Stimulated activated CD8-positive, alpha-beta memory T cell treated with anti-CD3 and anti-CD28 coated beads, Interleukin-12 subunit alpha, Interleukin-12 subunit beta, amount 100 ng/mL, for 1 hour (primary cell): ENCODE measurements at places on chromosomes 2 and 18.

DNA sequence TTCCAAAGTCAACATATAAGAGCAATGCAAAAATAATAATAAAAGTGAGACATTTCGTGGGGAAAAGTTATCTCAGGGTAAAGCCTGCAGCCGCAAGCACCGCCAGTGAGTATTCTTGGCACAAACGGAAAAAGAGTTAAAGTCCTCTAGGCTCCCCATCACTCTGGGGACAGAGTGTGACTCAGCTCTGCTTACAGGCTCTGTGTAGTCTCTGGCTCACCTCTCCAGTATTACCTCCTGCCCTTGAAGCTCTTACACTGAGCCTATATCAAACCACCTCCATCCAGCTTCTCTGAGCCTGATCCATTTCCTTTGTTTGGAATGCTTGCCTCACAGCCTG, 55.5 kb downstream of the MTHFD2 start:
- DNase-seq = no peak

DNA sequence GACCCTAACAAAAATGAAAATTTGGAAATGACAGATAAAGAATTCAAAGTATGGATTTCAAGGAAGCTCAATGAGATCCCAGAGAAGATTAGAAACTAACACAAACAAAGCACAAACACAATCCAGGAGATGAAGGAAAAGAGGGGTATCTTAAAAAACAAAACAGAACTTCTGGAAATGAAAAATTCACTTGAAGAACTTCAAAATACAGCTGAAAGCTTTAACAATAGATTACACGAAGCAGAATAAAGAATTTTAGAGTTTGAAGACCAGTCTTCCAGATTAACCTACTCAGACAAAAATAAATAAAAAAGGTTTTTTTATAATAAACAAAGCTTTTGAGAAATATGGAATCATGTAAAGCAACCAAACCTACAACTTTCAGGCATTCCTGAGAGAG, 671.8 kb upstream of the SLC39A10 start:
- DNase-seq = no peak

DNA sequence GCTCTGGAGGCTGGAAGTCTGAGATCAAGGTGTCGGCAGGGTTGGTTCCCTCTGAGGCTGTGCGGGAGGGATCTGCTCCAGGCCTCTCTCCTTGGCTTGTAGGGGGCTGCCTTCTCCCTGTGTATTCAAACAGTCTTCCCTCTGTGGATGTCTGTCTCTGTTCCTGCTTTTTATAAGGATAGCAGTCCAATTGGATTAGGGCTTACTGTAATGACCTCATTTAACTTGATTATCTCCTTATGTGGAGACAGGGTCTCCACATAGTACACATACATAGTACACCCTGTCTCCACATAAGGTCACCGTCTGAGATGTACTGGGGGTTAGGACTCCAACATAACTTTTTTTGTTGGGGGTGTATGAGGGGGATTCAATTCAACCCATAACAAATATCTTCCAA, 30.5 kb downstream of the TCF7L1 start:
- DNase-seq = no peak

- no peak for DNase-seq
These were observed 165.8 kb downstream of the TNS1 start for GRCh38 chr2:217836901-217837491.

- no peak for DNase-seq
These were observed 35.0 kb downstream of the ALPK2 start for GRCh38 chr18:58593938-58594337.

DNA sequence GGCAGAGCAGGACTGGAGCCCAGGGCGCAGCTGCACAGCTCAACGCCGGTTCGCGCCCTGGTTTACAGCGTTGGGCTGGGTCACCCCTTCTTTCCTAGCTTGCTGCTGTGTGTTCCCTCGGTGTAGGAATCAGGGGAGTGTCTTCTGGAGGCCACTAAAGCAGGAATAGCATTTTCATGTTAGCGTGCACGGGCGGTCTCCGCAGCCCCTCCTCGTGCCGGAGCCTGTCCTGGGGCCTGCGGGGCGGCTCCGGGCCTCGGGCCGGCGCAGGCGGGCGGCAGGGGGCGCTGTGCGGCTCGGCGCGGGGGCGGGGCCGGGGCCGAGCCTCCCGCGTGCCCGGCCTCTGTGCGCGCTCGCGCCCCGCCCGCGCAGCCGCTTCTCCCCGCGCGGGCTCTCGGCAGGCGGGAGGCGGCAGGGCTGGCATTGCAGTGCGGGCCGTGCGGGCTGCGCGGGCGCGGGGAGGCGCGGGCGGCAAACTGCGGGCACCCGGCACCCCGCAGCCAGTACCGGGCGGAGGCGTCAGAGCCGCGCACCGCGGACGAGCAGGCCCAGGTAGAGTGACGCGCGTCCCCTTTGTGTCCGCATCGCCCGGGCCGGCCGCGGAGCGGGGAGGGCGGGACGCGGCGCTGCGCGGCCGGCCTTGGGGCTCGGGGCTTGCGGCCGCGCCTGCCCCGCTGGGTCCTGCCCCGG, at the start of gene RNF144A:
TSS of gene RNF144A (plus strand) at position 342 of the 690 bp plus-strand sequence. CDS start 79,515 bp downstream, outside the sequence.
- peak; percentile 50 for DNase-seq

DNA sequence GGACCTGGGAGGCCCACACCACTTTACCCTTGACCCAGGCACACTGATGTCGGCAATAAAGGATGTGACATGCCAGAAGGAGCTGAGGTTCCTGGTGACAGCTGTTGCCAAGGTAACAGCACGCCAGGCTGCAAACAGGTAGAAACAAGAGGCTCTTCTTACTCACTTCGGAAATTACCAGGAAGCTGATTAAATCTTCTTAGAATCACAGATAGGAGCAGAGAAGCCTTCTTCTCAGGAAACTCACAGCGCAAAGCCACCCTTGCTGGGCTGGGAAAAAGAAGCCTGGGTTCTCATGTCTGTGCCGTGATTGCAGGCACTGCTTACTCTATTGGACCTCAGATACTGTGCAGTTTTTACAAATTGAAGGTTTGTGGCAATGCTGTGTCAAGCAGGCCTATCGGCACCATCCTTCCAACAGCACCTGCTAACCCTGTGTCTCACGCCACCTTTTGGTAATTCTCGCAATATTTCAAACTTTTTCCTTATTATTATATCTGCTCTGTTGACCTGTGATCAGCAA, 61.0 kb upstream of the TAF1B start:
- DNase-seq = peak; percentile 55

DNA sequence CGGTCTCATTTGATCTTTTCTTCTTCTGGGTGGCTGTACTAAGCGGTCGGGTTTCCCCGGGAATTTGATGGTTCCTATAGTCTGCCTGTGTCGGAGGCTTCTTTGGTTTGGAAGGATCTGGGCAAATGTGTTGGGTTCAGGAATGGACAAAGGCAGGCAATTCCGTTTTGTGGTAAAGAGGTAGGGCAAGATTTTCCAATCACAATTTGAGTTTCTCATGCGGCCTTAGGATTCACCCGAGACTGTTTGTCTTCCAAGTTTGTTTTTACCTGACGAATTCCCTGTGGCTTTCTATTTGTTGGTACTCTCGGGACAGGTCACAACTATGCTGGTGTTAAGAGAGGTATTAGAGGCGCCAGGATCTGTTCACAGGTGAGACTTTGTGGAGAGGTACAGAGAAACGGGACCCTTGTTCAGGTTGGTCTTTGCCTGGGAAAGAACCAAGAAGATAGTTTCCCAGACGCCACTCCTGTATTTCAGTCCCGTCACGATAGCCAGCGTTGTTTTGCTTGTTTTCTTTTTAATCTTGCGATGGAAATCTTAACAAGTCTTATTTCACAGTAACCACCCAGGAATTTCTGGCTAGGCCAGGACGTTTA, 3.0 kb downstream of the SP5 start:
- DNase-seq = no peak

DNA sequence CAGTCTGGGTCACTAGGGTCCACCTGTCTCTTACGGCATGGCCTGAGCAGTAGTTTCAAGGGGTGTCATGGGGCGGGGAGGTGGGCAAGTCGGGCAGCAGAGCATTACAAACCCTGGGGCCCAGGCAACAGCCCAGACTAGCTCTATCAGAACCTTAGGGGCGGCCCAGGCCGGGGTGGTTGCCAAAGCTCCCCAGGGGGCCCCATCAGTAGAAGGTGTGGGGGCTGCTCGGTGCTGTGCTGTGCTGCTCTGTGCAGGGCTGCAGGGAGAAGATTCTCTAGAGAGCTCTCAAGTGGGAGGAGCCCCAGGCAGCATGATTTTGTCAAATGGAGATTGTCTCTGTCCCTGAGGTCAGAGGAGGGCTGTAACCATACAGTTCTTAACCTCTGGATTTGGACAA, 36.4 kb upstream of the SLC14A1 start:
- no peak for DNase-seq

DNA sequence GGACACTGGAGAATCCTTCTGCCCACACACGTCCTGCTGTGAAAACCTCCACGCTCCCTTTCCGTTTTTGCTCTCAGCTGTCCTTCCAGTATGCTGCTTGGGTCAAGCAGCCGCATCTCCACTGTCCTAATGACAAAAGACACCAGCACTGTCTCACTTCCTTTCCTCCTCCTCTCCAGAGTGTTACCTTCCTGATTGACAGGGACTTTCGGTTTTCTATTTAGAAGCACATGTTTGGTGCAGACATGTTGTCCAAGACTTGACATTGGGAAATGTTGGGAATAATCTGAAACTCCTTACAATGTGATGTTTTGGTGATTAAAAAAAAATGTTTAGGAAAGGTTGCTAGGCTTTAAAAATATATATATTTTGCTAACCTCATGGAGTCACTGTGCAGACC, 226.6 kb downstream of the FAM210A start:
- no peak for DNase-seq

DNA sequence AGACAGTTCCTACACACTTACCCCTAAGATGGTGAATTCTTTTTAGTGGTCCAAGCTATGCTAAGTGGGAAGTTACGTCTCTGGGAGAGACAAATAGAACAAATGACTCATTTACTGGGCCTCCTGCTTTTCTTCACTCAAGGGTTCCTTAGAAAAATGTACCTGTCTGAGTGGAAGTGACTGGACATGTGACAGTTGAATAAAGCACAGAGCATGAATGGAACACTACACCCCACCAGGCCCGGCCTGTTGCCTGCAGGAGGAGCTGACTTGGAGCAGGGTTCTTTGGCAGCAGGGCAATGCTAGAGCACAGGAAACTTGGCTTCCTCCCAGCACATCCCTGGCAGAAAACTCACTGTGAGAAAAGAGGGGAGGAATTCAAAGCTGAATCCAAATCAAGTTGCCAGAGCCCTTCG, 451.0 kb upstream of the SETBP1 start:
- DNase-seq = no peak

DNA sequence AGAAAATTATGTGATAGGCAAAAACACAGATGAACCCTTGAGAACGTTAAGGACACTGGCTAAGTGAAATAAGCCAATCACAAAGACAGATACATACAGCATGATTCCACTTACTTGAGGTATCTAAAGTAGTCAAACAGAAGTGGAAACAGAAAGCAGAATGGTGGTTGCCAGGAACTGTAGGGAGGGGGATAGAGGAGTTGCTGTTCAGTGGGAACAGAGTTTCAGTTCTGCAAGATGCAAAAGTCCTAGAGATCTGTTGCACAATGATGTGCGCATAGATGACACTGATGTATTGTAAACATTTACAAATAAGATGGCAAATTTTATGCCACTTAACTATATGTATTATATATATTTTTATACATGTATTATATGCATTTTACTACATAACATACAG, 59.7 kb downstream of the POLE4 start:
- no peak for DNase-seq

- DNase-seq = no peak
These were observed 149.2 kb downstream of the TGIF1 start for GRCh38 chr18:3599195-3599594.

- DNase-seq = no peak
These were observed 439.8 kb upstream of the SLC14A2 start for GRCh38 chr18:45175511-45175910.

DNA sequence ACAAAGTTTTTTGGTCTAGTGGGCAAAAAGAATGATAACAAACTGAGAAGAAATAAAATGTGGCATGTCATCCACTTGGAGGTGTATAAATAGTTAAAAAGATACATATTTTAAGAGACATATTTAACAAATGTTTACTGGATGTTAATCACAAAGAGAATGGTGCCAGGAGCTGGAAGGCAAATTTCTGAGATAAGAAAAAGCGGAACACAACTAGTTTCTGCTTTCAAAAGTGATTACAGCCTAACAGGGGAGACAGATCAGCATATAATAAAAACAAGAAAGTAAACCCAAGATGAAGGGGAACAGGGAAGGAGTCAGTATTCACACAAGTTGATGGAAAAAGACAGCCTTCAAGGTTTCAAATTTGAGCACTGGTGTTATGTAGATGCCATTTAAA, 91.3 kb downstream of the OLA1 start:
- DNase-seq = no peak

DNA sequence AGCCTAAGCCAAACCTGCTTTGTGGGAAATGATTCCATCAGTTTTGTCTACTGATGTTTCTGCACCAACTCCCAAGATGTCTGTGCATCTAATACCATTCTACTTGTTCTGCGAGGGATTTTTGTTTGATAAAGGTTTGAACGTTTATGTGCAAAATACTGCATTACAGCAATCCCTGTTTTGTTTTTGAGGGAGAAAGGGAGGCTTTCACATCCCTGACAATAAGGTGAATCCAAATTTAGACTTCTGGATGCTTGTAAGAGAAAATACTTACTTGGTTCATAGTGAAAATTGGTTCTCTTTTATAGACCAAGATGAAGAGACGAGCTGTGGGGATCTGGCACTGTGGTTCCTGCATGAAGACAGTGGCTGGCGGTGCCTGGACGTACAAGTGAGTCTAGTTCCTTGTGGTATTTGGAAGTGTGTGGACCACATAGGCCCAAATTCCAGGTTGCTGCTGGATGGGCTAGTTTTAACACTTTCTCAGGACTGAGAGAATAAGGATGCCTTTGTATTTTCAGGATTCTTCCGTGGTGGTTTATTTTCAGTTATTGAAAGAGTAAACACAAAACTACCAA, 1.1 kb downstream of the RPL37A start:
- no peak for DNase-seq

- DNase-seq = no peak
These were observed 288.2 kb downstream of the IKZF2 start for GRCh38 chr2:212863185-212863588.

- DNase-seq = no peak
These were observed 38.3 kb upstream of the ITGB6 start for GRCh38 chr2:160238392-160238791.

DNA sequence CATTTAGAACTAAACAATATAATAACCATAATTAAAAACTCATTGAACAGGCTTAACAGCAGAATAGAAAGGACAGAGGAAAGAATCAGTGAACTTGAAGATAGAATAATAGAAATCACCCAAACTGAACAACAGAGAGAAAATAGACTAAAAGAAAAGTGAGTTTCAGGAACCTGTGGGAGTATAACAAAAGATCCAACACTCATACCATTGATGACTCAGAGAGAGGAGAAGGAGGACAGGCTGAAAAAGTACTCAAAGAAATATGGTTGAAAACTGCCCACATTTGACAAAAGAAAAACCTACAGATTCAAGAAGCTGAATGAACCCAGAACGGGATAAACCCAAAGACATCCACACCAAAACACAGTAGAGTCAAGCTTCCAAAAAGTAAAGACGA, 54.2 kb upstream of the FMNL2 start:
- DNase-seq = no peak
